Stimulated activated CD8-positive, alpha-beta memory T cell treated with anti-CD3 and anti-CD28 coated beads, Interleukin-15, amount 100 ng/mL, for 48 hours (primary cell): ENCODE measurements at places on chromosomes 5 and 9.

DNA sequence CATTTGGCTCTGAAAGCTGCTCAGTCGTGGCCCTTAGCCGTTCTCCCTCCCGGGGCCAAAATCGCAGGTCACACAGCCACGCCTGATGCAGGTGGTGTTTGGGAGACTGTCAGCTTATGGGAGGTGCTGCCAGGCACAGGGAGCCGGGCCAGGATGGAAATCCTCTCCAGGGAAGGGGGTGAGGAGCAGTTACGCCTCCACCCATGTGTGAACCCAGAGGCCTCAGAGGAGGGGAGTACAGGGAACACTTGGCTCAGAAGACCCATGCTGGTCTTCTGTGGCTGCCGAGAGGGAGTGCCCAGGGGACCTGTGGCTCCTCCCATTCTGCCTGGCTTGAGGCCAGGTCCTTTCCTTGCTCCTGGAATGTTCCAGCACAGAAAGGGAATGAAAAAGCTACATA, 3.6 kb upstream of the OLFM1 start:
- no peak for DNase-seq

DNA sequence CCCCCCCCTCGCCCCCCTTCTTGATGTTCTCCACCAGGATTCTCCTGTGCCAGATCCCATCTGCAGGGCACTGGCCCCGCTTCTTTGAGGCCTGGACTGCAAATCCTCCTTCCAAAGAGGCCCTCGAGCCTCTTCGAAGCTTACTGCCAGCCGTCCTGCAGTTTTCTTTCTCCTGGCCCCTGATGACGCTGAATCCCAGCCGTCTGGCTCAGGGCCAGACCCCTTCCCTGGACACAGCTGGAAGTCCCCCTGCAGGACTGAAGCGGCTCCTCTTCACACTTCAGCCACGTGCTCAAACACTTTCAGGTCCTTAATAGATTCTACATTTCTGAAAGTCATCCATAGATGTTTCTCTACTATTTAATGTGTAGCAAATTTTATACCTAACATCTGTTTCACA, 121.5 kb downstream of the EHMT1 start:
- no peak for DNase-seq

- DNase-seq: no peak
These were observed 213.4 kb downstream of the GAS1 start for GRCh38 chr9:86733929-86734328.

- no peak for DNase-seq
These were observed 135.7 kb downstream of the ADAMTS2 start for GRCh38 chr5:179209359-179210150.

- no peak for DNase-seq
These were observed 5.1 kb upstream of the AHRR start for GRCh38 chr5:316210-317085.

- DNase-seq: no peak
These were observed 9.8 kb upstream of the PHYKPL start for GRCh38 chr5:178242416-178242815.

DNA sequence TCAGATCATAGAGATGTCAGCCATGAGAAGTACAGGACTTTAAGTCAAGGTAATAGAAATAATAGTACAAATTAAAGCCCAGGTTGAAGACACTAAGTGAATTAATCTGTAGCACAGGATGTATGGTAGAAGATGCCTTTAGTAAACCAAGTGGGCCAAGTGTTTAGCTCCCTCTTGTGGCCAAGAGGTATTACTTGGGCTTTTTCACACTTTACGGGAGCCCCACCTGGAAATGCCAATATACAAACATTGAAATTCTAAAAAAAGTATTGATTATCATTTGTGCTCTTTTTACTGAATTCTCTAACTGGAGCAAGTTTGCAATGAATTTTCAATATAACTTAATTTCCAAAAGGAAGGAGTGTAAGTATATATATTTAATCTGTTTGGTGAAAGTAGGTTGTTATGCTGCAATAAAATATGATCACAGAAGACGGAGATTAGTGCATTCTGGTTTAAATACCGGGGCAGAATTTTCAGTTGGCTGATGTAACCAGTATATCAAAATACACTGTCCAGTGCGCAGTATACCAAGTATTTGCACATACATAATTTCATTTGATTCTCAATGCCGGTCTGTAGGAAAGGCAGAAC, 84.7 kb downstream of the PARP8 start:
- no peak for DNase-seq

DNA sequence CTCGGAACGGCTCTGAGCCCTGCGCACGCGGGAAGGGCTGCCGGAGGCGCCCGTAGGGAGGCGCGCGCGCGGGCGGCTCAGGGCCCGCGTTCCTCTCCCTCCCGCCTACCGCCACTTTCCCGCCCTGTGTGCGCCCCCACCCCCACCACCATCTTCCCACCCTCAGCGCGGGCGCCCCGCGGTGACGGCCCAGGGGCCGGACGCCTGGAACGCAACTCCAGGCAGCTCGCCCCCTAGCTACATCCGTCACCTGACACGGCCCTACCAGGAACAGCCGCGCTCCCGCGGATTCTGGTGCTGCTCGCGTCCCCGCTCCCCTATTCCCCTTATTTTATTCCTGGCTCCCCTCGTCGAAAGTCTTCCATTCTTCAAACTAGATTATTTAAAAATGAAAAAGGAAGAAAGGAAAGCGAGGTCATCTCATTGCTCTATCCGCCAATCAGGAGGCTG, at the start of gene CDKN2B-AS1:
Gene CDKN2B-AS1, plus strand, starts transcription at position 236 of the 450 bp plus-strand sequence.
- DNase-seq: no peak

DNA sequence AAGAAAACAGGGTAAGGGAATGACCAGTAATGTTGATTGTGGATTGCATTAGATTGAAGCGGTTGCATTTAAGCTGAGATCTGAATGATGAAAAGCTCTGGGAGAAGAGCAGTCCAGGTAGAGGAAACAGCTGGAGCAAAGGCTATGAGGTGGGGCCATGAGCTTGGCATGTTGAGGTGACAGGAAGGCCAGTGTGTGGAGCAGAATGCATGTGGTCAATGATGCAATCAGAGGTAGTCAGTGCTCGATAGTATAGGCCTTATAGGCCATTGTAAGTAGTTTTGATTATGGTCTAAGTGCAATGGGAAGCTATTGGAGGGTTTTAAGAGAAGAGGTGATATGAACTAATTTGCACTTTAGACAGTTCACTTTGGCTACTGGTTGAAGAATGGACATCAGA, 270.4 kb downstream of the ARHGAP26 start:
- DNase-seq: no peak

DNA sequence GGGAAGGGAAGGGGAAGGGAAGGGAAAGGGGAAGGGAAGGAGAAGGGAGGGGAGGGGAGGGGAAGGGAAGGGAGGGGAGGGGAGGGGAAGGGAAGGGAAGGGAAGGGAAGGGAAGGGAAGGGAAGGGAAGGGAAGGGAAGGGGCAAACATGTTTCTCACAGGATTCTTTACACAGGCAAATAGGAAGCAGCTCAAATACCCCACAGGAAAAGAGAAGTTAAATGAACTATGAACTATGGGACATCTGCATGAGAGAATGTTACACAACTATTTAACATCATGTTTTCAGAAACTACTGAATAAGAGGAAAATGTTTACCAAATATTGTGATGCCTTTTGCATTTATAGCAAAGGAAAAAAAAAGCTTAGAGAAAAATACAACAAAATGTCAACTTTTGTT, 125.4 kb upstream of the SLC30A5 start:
- no peak for DNase-seq

GRCh38 chr5:119341452-119342349, 14.1 kb upstream of the TNFAIP8 start:
- no peak for DNase-seq

DNA sequence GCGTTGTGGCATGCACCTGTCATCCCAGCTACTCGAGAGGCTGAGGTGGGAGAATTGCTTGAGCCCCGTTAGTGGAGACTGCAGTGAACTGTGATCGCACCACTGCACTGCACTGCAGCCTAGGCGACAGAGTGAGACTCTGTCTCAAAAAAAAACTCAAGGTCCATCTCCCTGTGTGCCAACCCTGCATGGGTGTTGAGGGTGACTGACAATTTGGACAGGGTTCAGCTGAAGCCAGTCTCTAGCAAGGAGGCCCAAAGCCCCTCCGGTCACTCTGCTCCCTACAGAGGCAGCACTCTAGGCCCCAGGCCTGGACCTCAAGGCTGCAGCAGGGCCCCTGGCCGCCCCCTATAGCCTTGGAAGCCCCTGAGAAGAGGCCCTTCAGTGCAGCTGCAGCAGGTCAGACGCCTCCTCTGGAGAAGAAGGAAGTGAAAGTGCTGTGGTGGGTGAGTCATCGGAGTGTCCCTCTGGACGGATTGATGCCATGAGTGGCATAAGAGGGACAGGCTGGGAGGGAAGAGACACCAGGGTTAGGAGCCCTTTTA, 39.2 kb upstream of the NEK6 start:
- DNase-seq: no peak

DNA sequence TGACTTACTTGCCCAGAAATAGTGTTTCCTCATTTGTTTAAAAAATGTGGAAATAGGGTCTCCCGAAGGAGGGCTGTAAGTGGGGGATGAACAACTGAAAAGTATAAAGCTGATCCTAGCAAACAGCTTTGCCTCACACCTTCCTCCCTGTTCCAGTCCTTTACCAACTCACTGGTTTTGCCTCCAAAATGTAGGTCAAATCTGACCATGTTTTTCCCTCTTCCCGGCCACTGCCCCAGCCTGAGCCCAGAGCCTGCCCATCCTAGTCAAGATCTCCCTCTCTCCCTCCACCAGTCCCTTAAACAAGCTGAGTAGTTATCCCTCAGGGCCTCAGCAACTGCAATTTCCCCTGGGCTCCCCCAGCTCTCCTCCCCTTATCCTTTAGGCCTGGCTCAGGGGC, 82.4 kb upstream of the FBXW11 start:
- DNase-seq: no peak

GRCh38 chr5:170151097-170151831, 45.6 kb downstream of the FOXI1 start:
- no peak for DNase-seq

DNA sequence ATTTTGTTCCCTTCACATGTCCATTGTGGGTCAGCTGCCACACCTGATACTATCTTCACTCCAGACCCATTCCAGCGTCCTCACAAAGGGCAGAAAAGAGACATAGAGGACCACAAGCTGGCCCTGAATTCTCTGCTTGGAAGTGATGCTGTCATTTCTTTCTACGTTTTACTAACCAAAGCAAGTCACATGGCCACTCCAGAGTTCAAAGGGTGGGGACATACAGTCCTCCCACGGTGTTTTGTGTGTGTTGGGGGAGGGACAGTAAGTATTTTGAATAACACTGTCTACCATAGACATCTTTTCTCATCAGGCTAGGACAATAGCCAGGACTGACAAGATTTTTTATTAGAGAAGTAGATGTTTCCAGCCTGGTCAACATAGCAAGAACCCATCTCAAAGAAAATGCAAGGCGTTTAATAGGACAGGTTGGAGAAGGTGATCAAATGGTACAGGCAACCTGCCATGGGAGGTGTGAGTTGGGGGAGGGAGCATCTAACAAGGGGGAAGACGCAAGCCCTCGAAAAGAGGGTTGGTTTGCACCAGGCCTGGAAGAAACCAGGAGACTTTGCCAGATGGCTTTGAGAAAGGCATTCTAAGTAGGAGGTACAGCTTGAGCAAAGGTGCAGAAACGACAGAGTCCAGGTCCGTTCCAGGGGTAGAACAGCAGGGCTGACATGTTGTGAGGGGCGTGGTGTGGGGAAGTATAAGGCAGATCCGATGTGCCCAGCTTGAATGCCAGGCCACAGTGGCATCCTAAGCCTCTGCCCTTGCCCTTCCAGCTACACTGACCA, 11.3 kb upstream of the GLIPR2 start:
- no peak for DNase-seq

DNA sequence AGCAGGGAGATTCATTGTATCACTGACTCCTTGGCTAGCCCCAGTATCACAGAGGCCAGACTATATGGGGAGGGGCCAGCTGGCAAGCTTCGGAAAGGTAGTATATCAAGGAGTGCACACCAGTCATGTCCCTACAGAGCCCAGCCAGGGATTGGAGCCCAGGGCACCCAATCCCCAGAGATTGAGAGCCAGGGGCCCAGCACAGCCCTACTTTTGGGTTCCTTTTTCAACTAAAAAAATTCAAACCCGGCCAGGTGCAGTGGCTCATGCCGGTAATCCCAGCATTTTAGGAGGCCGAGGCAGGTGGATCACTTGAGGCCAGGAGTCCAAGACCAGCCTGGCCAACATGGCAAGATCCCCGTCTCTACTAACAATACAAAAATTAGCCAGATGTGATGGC, 5.4 kb upstream of the MYORG start:
- DNase-seq: no peak

DNA sequence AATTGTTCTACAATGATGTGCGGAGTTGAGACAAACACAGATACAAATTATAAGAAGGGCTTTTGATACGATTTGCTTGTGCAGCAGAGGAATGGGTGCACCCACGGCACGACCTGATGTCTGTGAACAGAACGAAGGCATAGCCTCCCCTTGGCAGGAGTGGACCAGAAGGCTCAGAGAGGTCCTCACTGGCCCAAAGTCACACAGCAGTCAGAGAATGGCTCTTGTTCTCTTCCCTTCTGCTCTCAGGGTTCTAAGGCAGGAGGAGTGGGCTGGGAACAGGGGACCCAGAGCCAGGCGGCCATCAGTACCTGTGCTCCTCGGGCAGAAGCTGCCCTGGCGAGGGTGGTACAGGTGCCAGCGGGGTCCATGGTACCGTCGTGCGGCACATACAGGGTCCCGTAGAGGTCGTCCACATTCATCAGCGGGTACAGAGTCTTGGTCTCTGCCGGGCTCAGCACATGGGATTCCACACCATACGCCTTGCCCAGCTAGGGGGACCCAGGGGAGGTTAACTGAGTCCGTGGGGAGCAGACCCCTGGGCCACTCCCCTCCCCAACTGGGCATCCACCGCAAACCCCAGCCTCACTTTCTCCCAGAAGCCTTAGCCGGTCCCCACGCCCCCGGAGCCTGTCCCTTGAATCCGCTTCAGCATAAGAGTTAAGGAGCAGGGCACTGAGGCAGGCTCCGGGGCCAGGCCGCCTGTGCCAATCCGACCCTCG, 7.0 kb downstream of the SARDH start:
- no peak for DNase-seq

DNA sequence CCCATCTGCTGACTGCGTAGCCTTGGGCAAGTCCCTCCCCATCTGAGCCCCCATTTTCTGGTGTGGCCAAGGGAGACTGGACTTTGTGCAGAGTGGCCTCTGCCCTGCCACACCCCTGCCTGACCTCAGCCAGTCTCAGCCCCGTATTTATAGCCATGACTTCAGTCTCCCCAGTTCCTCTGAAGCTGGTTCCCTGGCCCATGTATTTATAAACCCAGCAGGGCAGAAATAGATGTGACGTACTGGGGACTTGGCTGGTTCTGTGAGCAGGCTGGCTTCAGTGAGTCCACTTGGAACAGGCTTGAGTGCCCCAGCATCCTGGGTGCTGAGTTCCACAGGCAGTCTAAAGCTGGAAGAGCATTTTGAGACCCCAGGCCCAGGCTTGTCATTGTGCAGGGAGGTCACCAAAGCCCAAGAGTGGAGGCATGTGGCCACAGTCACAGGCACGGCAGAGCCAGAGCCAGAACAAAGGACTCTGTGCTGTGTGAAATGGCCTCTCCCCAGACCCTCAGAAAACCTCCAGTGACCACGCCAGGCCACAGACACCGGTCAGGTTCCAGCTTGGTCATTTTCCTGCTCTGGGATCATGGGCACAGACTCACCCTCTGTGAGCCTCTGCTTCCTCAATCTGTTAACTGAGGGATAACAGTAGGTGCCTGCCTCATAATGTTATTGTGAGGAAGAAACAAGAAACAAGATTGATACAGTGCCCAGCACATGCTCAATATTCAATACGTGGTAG, 30.4 kb upstream of the SYNPO start:
- no peak for DNase-seq

- DNase-seq: no peak
These were observed 701 bp downstream of the PARP8 start for GRCh38 chr5:50667023-50667652.
